ENCODE measurements at places on chromosomes 12 and 14.

GRCh38 chr12:109734219-109735000 lies 20.8 kb downstream of the FAM222A start:
- no peak for DNase-seq
- peaks cover 17% of the 10 kb centered on the region for H3K4me1 ChIP-seq
- H3K4me3 ChIP-seq = no peak overlapping the region
- H3K27ac ChIP-seq = no peak overlapping the region

GRCh38 chr14:73312687-73313086 lies 75.4 kb downstream of the PAPLN start:
- H3K27ac ChIP-seq = no peak overlapping the region
- H3K4me3 ChIP-seq = no peak overlapping the region
- H3K27me3 ChIP-seq = no peaks in the 10 kb centered on the region

DNA sequence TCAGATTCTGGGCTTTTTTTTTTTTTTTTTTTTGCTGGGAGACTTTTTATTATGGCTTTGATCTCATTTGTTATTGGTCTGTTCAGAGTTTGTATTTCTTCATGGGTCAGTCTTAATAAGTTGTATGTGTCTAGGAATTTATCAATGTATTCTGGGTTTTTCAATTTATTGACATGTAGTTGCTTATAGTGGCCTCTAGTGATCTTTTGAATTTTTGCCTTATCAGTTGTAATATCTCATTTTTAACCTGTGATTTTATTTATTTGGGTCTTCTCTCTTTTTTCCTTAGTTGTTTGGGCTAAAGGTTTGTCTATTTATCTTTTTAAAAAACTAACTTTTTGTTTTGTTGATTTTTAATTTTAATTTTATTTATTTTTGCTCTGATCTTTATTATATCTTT lies 45.5 kb downstream of the NAA30 start:
- no peak overlapping the region for H3K27ac ChIP-seq
- no peaks in the 10 kb centered on the region for H3K36me3 ChIP-seq
- H3K4me1 ChIP-seq = no peaks in the 10 kb centered on the region

- peak overlapping the region; percentile 99 for H3K4me3 ChIP-seq
- H3K27ac ChIP-seq = peak overlapping the region; percentile 96
- peaks cover 19% of the 10 kb centered on the region for H3K4me1 ChIP-seq
Observed at GRCh38 chr14:102362084-102362483, 606 bp downstream of the CINP start.

DNA sequence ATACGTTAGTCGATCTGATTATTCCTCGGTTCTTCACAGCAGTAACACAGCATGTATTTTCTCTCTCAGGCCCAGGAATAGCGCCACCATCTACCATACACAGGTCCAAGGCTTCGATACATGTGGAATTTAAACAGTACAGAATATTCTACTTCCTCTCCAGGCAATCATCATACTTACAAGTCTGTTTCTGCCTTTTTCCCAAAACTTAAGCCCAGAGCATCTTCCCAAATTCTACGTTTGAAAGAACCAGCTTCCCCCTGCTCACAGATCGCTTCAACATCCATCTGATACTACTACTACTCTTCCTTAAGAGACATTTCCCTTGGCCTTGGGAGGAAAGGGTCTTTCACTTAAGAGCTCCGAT lies 626 bp downstream of the TXNDC16 start:
- H3K36me3 ChIP-seq = no peaks in the 10 kb centered on the region
- peak overlapping the region; percentile 74 for H3K4me3 ChIP-seq
- no peaks in the 10 kb centered on the region for H3K27me3 ChIP-seq

- H3K27ac ChIP-seq = no peak overlapping the region
- peaks cover 18% of the 10 kb centered on the region for H3K4me1 ChIP-seq
- DNase-seq = no peak
- H3K4me3 ChIP-seq = no peak overlapping the region
- no peaks in the 10 kb centered on the region for H3K36me3 ChIP-seq
- H3K27me3 ChIP-seq = no peaks in the 10 kb centered on the region
Observed at GRCh38 chr14:69039288-69039628, 60.2 kb upstream of the ACTN1 start.

- no peaks in the 10 kb centered on the region for H3K4me1 ChIP-seq
- H3K36me3 ChIP-seq = no peaks in the 10 kb centered on the region
- H3K27ac ChIP-seq = no peak overlapping the region
- no peaks in the 10 kb centered on the region for H3K27me3 ChIP-seq
Observed at GRCh38 chr14:80434574-80435321, 223.4 kb upstream of the DIO2 start.

DNA sequence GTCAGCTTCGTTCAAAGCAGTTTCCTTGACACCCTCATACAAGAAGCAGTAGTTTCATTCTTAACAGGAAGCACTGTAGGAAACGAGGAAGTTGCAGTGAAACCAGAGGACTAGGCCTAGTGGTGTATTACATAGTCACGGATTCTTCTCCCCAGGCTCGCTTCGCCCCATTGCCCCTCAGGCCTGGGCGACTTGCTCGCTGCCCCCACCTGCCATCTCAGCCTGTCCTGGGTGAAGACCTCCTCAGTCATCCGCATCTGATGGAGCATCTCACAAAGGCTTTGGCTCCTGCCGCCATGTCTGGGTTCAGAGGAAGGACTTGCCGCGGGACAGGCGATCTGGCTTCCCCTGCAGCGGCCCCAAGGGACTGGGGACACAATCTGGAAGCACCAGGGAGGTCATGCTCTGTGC lies 93.5 kb downstream of the LMNTD1 start:
- H3K27me3 ChIP-seq = no peaks in the 10 kb centered on the region
- no peak overlapping the region for H3K4me3 ChIP-seq
- H3K36me3 ChIP-seq = no peaks in the 10 kb centered on the region
- no peak for DNase-seq
- no peak overlapping the region for H3K27ac ChIP-seq

DNA sequence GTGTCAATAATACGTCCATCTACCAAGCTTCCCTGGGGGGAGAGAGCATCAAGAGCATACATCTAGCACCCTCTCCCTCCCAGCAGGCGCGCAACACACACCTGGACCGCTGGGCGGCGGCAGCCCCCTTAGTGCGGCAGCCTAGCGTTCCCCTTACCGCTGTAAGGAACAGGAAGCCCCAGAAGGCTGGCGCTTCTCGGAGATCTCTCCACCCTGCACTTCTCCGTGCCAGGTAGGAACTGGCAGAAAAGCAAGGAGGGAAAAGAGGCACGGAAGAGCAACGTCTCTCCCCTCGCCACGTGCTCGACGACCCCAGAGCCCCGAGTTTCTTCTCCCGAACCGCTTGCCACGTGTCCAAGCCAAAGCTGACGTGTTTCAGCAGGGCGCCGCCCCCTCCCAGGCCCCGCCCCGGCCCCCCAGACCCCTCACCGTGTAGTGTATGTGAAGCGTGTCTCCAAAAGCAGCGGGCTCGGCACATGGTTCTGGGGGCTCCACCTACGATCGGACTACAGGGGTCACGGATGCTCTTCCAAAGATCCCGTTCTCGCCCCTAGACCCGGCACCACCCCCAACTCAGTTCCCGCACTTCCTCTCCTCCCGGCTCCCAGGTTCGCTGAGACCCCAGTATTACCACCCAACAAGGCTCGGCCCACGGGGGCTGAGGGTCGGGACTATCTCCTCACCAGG lies 532 bp downstream of the FKBP11 start:
- no peaks in the 10 kb centered on the region for H3K36me3 ChIP-seq
- H3K4me3 ChIP-seq = peak overlapping the region; percentile 78
- no peak for DNase-seq
- peaks cover 5% of the 10 kb centered on the region for H3K4me1 ChIP-seq

- H3K36me3 ChIP-seq = no peaks in the 10 kb centered on the region
- H3K4me3 ChIP-seq = no peak overlapping the region
- H3K4me1 ChIP-seq = no peaks in the 10 kb centered on the region
- no peak for DNase-seq
- no peak overlapping the region for H3K27ac ChIP-seq
- no peaks in the 10 kb centered on the region for H3K27me3 ChIP-seq
Observed at GRCh38 chr12:32084017-32084688, 22.5 kb upstream of the BICD1 start.

DNA sequence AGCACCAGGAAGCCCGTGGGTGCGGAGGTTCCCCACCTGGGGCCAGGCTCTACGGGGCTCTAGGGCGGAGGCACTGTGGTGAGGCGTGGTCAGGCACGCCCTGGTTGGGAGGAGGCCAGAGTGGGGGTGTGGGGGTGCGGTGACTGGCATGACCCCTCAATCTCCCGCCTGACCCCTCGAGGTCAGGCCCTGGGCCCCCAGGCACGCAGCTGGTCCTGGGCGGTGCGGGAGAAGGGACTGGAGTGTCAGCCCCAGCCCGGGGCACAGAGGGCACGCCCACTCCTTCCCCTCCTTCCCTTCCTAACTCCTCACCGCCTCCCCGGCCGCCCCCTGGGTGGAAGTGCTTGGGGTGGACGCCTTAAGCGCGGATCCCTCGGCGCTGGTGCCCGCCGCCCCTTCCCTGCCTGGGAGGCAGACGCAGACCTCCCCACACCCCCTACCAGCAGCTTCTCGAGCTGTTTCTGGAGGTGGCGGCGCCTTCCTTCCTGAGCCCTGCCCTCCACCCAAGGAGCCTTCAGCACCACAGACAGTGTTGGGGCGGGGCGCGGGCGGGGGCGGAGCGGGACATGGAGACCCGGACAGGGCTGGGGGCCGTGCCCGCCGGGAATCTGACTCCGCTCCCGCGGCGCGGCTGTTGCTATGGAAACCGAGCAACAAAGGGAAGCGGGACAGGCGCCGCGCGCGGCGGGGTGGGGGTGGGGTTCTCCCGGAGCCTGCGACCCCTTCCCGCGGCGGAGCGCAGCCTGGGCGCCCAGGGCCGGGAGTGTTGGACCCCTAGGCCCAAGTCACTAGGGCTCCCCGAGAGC lies 741 bp upstream of the CRIP2 start:
- H3K27me3 ChIP-seq = no peaks in the 10 kb centered on the region
- peak overlapping the region; percentile 79 for H3K4me3 ChIP-seq
- H3K36me3 ChIP-seq = peaks cover 33% of the 10 kb centered on the region
- peaks cover 70% of the 10 kb centered on the region for H3K4me1 ChIP-seq
- peak; percentile 41 for DNase-seq

- no peak for DNase-seq
- no peaks in the 10 kb centered on the region for H3K27me3 ChIP-seq
- H3K27ac ChIP-seq = no peak overlapping the region
- no peaks in the 10 kb centered on the region for H3K36me3 ChIP-seq
- no peaks in the 10 kb centered on the region for H3K4me1 ChIP-seq
- H3K4me3 ChIP-seq = no peak overlapping the region
Observed at GRCh38 chr12:104399740-104400612, 56.8 kb upstream of the CHST11 start.

DNA sequence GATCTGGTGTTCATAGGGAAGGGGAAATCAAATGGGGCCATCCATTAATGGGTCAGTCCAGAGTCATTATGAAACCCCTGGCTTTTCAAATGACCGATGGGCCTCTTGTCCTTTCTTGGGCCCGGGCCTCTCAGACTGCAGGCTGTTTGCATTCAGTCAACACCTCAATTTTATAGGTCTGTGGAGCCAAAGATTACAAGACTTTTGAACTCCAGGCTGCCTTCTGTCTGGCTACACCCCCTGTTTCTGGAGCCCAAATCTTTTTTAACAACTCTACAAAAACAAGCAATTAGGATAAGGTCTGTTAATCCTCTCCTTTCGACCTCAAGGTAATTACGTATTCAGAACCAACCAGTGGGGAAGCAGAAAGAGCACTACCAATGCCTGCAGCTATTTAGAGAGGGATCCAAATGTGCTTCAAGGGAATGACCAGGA lies 35.6 kb downstream of the DUSP6 start:
- no peak overlapping the region for H3K27ac ChIP-seq
- H3K27me3 ChIP-seq = no peaks in the 10 kb centered on the region
- H3K4me3 ChIP-seq = no peak overlapping the region
- no peaks in the 10 kb centered on the region for H3K4me1 ChIP-seq
- no peak for DNase-seq

DNA sequence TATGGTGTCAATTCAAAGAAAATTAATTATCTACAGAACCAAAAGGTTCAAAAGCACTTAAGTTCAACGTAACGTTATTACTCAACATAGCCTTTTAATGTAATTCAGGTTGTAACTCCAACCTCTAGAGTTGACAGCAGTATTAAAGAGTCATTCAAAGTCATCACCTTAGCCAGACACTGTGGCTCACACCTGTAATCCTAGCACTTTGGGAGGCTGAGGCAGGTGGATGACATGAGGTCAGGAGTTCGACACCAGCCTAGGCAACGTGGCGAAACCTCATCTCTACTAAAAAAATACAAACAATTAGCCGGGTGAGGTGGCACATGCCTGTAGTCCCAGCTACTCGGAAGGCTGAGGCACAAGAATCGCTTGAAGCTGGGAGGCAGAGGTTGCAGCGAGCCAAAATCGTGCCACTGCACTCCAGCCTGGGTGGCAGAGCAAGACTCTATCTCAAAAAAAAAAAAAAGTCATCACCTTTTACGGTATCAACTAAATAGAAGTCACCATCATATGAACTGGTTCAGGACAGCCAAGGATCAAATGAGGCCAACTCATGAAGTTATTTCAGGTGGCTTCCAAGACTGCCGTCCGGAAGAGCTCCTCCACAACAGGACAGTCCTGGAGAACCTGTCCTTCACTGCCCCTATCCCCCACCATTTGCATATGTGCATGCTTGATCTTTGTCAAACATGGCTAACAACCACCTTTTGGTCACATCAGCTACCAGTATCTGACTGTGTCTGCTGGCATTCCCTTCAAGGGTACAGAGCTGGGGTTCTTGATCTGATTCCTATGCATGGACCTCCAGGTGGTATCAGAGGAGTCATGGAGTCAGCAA lies 4.2 kb downstream of the PPTC7 start:
- H3K4me1 ChIP-seq = peaks cover 86% of the 10 kb centered on the region
- DNase-seq = no peak
- H3K36me3 ChIP-seq = no peaks in the 10 kb centered on the region
- no peaks in the 10 kb centered on the region for H3K27me3 ChIP-seq
- H3K4me3 ChIP-seq = peak overlapping the region; percentile 42

DNA sequence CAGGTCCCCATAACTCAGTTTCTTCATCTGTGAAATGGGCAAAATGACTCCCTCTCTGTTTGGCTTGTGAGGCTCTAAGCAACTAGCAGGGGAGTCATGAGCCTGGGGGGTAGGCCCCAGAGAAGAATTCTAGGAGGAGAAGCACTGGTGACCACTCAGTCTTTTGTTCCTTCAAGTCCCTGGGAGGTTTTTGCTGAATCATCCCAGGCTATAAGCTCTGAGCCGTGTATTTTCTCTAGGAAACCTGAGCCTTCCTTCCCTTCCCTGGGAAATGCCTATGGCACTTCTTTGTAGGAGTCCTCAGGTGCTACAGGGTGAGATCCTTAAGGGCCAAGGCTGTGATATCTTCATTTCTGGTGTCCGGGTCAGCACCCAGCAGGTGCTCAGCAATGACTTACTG lies 4.5 kb downstream of the RPH3A start:
- no peak overlapping the region for H3K4me3 ChIP-seq
- H3K36me3 ChIP-seq = no peaks in the 10 kb centered on the region
- no peak overlapping the region for H3K27ac ChIP-seq
- H3K27me3 ChIP-seq = peaks cover 83% of the 10 kb centered on the region
